ENCODE measurements at places on chromosomes 1 and 21. TPM values are rescaled to one million over a fixed set of nuclear protein-coding genes. Genes with fewer than 3 reads are reported as not detected.

Gene TAF13
- total RNA-seq, result 21.2 TPM

Gene NBPF15
- total RNA-seq, result 62.9 TPM

Gene KPRP
- not detected for total RNA-seq

Gene ZNF648
- not detected for total RNA-seq

All from activated B cell treated with CpG ODN at 0.5 μM for 24 hours (primary cell).